ENCODE measurements at places on chromosomes 13 and 19.

GRCh38 chr13:73000027-73000674, 58.7 kb upstream of the KLF5 start:
- no peak for DNase-seq

DNA sequence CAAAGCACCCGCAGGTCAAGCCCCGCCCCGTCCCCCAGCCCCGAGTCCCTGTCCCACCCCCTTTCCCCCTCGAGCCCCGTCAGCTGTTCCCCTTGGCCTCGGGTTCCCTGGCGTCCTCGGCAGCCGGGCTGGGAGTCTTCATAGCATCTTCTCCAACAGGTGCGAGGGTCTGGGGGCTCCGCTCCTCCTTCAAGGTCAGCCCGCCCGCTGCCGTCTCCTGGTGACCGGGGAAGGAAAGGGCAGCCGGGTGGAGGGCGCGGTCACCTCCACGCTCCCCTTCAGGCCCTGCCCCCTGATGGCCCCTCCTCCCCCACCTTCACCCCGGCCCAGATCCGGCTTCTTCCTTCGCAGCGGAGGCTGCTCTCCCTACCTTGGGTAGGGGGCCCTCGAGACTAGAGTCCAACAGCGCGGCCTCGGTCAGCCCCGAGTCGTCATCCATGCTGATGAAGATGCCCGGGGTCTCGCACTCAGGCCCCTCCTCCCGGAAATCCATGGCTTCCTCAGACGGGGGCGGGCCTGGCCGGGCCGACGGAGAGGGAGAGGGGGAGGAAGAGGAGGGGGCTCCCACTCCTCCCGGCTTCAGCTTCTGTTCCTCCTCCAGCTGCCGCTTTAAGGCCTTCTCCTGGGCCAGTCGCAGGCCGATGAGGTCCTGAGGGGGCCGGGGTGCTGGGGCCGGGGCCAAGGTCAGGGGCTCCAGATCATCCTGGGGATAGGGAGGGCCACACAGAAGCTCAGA, 541 bp upstream of the RSPH6A start:
- DNase-seq: no peak

DNA sequence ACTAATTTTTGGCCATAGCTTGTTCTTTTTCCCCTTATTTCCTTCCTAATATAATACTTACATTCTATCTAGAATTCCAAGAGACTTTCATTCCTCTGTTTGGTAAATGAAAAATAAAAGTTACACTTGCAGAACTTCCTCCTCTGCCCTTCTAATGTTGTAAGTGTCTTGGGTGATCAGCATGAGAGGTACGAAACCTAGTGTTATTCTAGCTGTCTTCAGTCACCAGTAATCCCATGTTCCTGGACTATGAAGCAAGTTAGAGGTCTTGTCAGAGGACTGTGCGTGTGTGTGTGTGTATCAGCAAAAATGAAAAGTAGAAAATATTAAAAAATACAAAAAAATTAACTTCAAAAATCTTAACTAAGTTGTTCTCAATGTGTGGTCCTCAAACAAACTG, 307.0 kb downstream of the SPRY2 start:
- DNase-seq: no peak

DNA sequence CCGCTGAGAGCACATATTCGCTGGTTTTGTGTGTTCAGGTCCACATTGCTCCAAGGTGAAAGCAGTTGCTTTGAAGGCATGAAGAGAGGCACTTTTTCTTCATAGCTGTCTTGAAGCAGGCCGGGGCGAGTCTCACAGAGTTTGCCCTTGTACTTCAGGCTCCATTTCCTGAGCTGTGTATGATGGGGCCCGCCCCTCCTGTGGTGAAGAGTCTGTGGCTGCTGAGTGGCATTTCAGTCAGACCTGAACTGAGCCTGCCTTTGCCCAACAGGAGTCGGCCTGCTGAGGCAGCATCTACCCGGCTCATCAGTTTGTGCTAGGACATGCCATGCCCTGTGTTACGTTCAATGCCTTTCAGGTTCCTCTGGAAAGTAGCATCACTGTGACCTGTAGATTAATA, 44.4 kb upstream of the C1QTNF9 start:
- DNase-seq: no peak

- no peak for DNase-seq
Measured at GRCh38 chr19:1263188-1263587, 5.9 kb upstream of the CIRBP start.

DNA sequence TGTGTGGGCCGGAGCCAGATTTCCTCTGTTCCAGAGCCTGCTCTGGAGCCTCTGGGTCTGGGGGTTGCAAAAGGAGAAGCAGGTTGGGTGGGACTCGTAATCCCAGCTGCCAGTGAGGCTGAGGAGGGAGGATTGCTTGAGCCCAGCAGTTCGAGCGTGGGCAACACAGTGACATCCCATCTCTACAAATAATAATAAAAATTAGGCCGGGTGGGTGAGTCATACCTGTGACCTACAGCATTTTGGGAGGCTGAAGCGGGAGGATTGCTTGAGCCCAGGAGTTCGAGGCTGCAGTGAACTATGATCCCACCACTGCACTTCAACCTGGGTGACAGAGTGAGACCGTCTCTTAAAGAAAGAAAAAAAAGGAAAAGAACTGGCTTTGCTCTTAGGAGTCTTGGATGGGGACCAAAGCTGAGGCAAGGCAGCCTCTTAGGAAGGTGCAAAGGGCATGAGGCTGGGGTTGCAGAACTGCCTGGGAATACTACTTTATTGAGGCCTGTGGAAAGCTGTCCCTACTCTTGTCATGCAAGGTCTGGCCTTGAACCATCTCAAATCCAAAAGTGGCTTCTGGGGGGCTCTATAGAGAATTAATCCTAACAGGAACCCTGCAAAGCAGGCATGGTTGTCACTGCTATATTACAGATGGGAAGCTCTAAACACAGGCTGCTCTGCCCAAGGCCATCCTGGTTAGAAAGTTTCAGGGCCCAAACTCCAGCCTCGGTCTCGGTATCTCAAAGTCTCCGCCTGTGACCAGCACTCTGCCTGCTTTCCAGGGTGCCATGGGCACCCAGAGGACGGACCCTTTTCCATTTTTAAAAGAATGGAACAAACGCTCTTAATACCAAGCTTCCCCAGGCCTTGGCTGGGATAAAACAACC, 880 bp upstream of the C19orf12 start:
- no peak for DNase-seq

DNA sequence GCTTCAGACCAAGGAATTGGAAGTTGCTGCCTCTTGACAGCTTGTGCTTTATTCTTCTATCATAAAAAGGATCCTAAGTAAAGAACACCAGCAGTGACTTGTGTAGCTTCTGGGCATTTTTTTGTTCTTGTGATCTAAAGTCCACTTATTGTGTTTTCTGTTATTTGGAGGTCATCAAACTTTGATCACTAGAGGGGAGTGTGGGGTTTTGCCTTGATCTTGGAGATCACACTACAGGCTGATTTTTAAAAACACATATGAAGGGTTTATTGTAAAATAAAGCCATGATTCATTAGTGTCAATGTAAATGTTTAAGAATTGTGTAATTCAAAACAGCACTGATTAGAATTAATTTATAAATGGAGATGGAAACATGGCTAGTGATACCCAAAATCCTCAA, 328.7 kb upstream of the EDNRB start:
- DNase-seq: no peak

- no peak for DNase-seq
Measured at GRCh38 chr13:42735010-42735409, 46.4 kb upstream of the FAM216B start.

DNA sequence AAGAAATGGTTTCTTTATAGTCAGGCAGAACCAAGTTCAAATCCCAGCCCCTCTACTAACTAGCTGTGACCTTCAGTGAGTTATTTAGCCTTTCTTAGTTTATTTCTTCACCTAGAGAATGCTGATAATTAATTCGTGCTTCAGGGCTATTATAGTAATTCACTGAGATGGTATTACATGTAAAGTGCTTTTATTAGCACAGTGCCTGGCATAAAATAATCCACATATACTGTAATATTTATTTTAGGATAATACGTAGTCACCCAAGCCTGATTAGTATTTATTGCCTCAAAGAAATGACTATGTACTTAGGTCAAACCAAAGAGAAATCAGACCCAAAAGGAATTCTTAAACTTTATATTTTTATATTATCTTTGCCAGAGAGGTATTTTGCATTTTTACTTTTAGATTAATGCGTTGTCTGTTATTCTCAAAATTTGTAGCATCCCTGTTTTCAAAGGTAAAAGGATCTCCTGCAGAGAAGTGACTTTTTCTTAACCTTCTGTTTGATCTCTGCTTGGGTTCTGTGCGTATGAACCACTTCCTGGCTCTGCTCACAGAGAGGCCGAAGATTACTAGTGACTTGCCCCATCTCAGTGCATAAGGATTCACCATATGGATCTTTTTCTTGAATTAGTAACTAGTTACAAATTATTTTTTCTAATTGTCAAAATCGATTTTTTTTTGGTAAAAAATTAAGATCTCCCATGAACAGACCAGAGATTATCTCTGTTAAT, 19.7 kb downstream of the UBAC2 start:
- no peak for DNase-seq

- DNase-seq: no peak
Measured at GRCh38 chr19:49436381-49437017, 4.8 kb downstream of the SLC17A7 start.

Data from NCI-H446 treated with DMSO at 0.1 percent for 48 hours (cell line).